ENCODE measurements at places on chromosomes 3 and 15.
A peak's percentile ranks its signal among the peaks of the same experiment; 100 is the strongest.

DNA sequence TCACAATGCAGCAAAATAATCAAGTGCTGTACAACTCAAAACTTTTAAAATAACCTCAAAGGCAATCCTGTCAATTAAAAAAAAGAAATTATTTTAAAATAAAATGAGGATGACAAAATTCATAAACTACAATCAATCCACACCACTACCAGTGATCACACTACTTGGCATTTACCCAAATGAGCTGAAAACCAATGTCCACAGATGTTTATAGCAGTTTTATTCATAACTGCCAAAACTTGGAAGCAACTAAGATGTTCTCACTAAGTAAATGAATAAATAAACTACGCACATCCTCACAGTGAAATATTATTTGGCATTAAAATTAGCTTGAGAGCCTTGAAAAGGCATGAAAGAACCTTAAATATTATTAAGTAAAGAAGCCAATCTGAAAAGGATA, 121.3 kb downstream of the STAG1 start:
- no peak overlapping the region for H3K4me3 ChIP-seq
- DNase-seq, result no peak
- H3K4me1 ChIP-seq, result peaks cover 17% of the 10 kb centered on the region
- peaks cover 43% of the 10 kb centered on the region for H3K36me3 ChIP-seq
- no peak overlapping the region for H3K27ac ChIP-seq

DNA sequence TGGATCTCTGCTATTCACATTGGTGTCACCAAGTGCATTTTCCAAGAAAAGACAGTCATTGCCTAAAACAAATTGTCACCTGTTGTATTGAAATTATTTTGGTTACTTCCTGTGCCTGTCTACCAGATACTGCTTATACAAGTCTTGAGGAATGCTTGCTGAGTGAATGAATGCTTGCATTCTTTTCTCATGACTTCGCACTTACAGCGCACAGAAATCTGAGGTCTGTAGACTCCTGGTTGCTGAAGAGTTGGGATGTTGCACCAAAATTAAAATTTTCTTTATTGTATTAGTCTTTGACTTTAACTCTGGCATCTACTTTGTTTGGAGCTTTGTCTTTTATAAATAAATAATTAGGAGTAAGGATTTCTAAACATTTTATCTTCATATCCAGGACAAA, 28.4 kb downstream of the SH3GL3 start:
- H3K4me1 ChIP-seq, result peaks cover 5% of the 10 kb centered on the region
- peaks cover 3% of the 10 kb centered on the region for H3K27me3 ChIP-seq
- no peak for DNase-seq
- H3K36me3 ChIP-seq, result no peaks in the 10 kb centered on the region

DNA sequence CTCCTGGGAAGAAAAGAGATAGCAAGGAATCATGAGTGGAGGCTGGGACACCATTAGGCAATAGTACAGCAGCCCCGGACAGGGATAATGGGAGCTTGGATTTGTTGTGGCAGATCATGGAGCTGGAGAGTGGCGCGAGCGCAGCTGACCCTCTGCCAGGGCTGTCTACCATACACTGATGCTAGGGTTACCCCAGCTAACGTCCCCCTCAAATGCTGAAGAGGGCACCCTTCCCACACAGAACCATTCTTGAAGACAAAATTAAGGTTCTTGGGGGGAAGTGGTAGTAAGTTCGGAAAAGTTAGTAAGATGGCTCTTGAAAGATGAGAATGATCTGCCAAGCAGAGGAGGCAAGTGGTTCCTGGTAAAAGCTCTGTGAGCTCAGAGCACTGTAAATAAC, 61.1 kb downstream of the ST3GAL6 start:
- peaks cover 55% of the 10 kb centered on the region for H3K36me3 ChIP-seq
- H3K4me1 ChIP-seq, result peaks cover 11% of the 10 kb centered on the region
- no peak for DNase-seq

GRCh38 chr3:10468613-10469354, 36.6 kb downstream of the ATP2B2 start:
- peaks cover 6% of the 10 kb centered on the region for H3K27me3 ChIP-seq
- no peak for DNase-seq
- H3K36me3 ChIP-seq, result no peaks in the 10 kb centered on the region
- peak overlapping the region; percentile 16 for H3K4me3 ChIP-seq

DNA sequence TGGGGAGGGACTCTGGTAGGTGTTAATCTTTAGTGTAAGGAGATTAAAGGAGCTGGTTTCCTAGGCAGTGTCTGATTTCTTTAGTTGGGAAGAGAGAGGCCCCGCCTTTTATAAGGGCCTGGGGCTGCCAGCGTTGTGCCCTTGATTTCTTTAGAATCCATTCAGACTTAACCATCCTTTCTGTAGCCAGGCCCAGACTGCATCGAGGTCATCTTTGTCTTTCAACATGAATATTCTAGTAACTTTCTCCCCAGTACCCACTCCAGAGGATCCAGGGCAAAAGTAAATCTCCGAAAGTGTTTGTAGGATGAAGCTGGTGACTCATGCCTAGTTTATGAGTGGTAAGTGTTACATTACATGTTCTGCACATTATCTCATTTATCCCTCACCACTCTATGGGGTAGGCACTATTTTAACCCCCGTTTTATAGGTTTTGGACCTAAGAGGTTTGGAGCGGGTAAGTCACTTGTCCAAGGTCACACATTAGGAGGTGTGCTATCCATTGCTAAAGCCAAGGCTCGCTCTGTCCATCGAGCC, 11.8 kb upstream of the USP3 start:
- peaks cover 12% of the 10 kb centered on the region for H3K27me3 ChIP-seq
- no peak for DNase-seq
- H3K4me3 ChIP-seq, result no peak overlapping the region
- H3K36me3 ChIP-seq, result no peaks in the 10 kb centered on the region

- no peaks in the 10 kb centered on the region for H3K27me3 ChIP-seq
- peaks cover 23% of the 10 kb centered on the region for H3K4me1 ChIP-seq
- DNase-seq, result no peak
- peak overlapping the region; percentile 37 for H3K27ac ChIP-seq
- H3K4me3 ChIP-seq, result peak overlapping the region; percentile 13
These were observed 565.2 kb downstream of the ROBO1 start for GRCh38 chr3:79202471-79203143.

DNA sequence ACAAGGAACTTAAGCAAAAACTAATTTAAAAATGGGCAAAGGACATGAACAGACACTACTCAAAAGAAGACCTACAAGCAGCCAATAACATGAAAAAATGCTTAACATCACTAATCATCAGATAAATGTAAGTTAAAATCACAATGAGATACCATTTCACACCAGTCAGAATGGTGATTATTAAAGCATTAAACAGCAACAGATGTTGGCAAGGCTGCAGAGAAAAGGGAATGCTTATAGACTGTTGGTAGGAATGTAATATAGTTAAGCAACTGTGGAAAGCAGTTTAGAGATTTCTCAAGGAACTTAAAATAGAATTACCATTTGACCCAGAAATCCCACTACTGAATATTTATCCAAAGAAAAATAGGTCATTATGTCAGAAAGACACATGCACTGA, 482.2 kb downstream of the SQOR start:
- no peak overlapping the region for H3K27ac ChIP-seq
- DNase-seq, result no peak
- no peaks in the 10 kb centered on the region for H3K4me1 ChIP-seq
- H3K27me3 ChIP-seq, result peaks cover 4% of the 10 kb centered on the region

DNA sequence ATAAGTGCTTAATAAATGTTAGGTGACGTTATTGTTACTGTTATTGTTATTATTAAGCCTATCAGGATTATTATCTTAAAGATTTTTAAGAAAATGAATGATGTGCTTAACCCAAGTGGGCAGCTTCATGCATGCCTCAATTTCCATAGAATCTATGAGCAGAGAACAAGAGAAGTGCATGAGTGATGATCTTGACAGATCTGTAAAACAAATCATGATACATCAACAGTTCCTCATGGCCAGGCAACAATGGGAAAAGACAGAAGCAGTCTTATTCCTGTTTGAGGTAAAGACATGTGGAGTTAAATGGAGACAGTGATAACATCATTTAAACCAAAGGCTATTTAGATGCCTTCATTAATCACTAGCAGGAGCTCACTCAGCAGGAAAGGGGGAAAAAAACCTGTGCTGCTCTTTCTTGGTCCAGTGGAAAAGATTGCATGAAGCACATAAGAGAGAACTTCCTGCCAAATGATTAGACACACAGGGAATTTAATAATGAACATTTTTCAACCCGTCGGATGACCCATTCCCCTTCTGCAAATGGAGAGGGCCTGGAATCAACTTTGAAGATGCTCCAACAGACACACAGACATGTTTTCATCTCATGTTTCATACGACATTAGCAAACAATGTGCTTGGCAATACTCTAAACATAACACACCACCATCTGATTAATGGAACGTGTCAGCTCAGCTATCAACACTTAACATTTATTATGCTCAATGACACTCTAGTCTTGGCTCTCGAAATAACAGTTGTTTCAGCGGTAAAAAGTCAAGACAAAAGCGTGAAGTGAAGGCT, 212.2 kb upstream of the LRRN1 start:
- peaks cover 30% of the 10 kb centered on the region for H3K4me1 ChIP-seq
- peak overlapping the region; percentile 55 for H3K27ac ChIP-seq
- no peaks in the 10 kb centered on the region for H3K27me3 ChIP-seq
- peak overlapping the region; percentile 6 for H3K4me3 ChIP-seq
- H3K36me3 ChIP-seq, result no peaks in the 10 kb centered on the region

GRCh38 chr3:132738314-132738713, 16.1 kb upstream of the NPHP3 start:
- H3K27ac ChIP-seq, result no peak overlapping the region
- DNase-seq, result no peak
- H3K4me3 ChIP-seq, result no peak overlapping the region
- H3K4me1 ChIP-seq, result no peaks in the 10 kb centered on the region
- peaks cover 18% of the 10 kb centered on the region for H3K27me3 ChIP-seq

- no peak overlapping the region for H3K4me3 ChIP-seq
- peaks cover 17% of the 10 kb centered on the region for H3K36me3 ChIP-seq
- no peaks in the 10 kb centered on the region for H3K4me1 ChIP-seq
- H3K27ac ChIP-seq, result no peak overlapping the region
These were observed 184.7 kb downstream of the PLCH1 start for GRCh38 chr3:155560135-155560534.

GRCh38 chr3:115833074-115833473, 209.8 kb downstream of the GAP43 start:
- H3K27ac ChIP-seq, result no peak overlapping the region
- H3K4me1 ChIP-seq, result peaks cover 15% of the 10 kb centered on the region
- peaks cover 4% of the 10 kb centered on the region for H3K27me3 ChIP-seq
- DNase-seq, result no peak
- H3K4me3 ChIP-seq, result no peak overlapping the region

DNA sequence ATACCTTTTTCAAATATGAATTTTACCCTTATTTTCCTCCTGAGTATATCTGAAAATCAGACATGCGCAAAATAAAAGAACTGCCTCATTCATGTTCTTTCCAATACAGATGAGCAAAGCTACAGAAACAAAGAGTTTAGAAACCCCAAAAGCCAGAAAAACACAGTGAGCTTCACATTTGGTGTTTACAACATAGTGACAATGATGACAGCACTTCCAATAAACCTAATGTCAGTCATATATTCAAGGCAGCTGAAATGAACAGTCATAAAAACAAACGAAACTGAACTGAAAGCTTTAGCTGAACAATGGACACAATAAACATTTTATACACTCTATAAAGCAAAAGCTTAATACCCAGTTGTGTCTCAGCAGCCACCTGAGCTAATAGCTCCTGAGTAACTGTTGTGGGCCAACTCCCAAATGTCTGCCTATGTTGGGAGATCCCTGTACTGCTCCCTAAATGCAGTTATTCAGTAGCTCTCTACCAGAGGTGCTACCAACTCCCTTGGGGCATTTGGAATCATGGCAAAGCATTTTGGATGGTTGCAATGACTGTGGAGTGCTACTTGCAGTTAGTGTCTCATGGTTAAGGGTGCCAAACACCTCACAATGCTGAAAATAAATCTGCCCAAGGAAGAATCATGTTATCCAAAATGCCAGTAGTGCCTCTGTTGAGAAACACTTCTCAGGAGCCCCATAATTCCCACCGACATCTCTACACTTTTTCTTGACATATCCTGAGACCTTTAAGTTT, 131.5 kb downstream of the TGFBR2 start:
- no peak for DNase-seq
- H3K4me1 ChIP-seq, result no peaks in the 10 kb centered on the region
- H3K27ac ChIP-seq, result no peak overlapping the region
- H3K27me3 ChIP-seq, result peaks cover 4% of the 10 kb centered on the region

- no peaks in the 10 kb centered on the region for H3K27me3 ChIP-seq
- DNase-seq, result peak; percentile 14
- H3K4me1 ChIP-seq, result peaks cover 81% of the 10 kb centered on the region
- peaks cover 12% of the 10 kb centered on the region for H3K36me3 ChIP-seq
- H3K4me3 ChIP-seq, result peak overlapping the region; percentile 45
These were observed 52.4 kb downstream of the SETMAR start for GRCh38 chr3:4355401-4356219.

- no peak for DNase-seq
- H3K27ac ChIP-seq, result no peak overlapping the region
- peaks cover 30% of the 10 kb centered on the region for H3K4me1 ChIP-seq
- H3K27me3 ChIP-seq, result no peaks in the 10 kb centered on the region
- H3K4me3 ChIP-seq, result no peak overlapping the region
These were observed 58.1 kb downstream of the ATP10A start for GRCh38 chr15:25805031-25805430.

- no peaks in the 10 kb centered on the region for H3K27me3 ChIP-seq
- no peak overlapping the region for H3K4me3 ChIP-seq
- H3K27ac ChIP-seq, result no peak overlapping the region
- H3K36me3 ChIP-seq, result peaks cover 80% of the 10 kb centered on the region
These were observed 65.5 kb downstream of the MEF2A start for GRCh38 chr15:99631255-99631654.

DNA sequence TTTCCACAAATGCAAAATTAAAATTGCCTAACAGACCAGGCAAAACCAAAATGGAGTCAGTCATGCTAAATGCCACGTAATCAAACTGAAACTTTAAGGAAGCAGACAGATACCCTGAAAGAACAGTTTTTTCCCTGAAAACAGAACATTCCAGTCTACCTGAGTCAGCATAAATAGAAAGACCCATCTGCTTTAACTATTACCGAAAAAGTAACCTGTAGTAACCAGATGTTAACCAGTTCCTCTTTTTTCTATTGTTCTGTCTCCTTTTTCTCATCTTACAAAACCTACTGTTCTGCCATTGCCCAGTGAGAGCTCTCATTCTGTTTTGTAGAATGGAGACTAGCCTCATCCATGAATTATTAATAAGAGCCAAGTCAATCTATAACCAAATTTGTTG, 286.0 kb downstream of the CACNA2D3 start:
- peaks cover 2% of the 10 kb centered on the region for H3K27me3 ChIP-seq
- no peak for DNase-seq
- H3K36me3 ChIP-seq, result no peaks in the 10 kb centered on the region
- no peak overlapping the region for H3K27ac ChIP-seq
- no peaks in the 10 kb centered on the region for H3K4me1 ChIP-seq

GRCh38 chr3:39165518-39165917, 12.1 kb upstream of the CSRNP1 start:
- DNase-seq, result no peak
- no peak overlapping the region for H3K27ac ChIP-seq
- H3K4me1 ChIP-seq, result peaks cover 7% of the 10 kb centered on the region

GRCh38 chr3:55796533-55796932, 309.4 kb upstream of the WNT5A start:
- peaks cover 5% of the 10 kb centered on the region for H3K27me3 ChIP-seq
- H3K27ac ChIP-seq, result no peak overlapping the region
- H3K36me3 ChIP-seq, result peaks cover 11% of the 10 kb centered on the region
- DNase-seq, result no peak
